ENCODE measurements at places on chromosomes 12 and 14. TPM values are rescaled to one million over a fixed set of nuclear protein-coding genes. Genes with fewer than 3 reads are reported as not detected.

AGAP2 gene
- total RNA-seq, result 68.6 TPM

POLE gene
- 200 TPM for total RNA-seq

KRT7 gene
- 14.4 TPM for total RNA-seq

SRRM4 gene
- total RNA-seq, result not detected

- no peak for DNase-seq
Measured at GRCh38 chr12:5923043-5923605, 21.9 kb downstream of the ANO2 start.

- DNase-seq, result no peak
Measured at GRCh38 chr12:46318037-46318436, 49.2 kb upstream of the SLC38A1 start.

All from activated CD8-positive, alpha-beta T cell treated with anti-CD3 and anti-CD28 coated beads, Interleukin-2, amount 10 ng/mL, durations not matched to agents 7 days and 5 days (primary cell).